ENCODE measurements at places on chromosomes 11 and 22.

GRCh38 chr22:36367479-36367878, 20.3 kb downstream of the MYH9 start:
- no peak for DNase-seq

- DNase-seq = no peak
Measured at GRCh38 chr11:60498853-60499252, 6.3 kb downstream of the MS4A12 start.

DNA sequence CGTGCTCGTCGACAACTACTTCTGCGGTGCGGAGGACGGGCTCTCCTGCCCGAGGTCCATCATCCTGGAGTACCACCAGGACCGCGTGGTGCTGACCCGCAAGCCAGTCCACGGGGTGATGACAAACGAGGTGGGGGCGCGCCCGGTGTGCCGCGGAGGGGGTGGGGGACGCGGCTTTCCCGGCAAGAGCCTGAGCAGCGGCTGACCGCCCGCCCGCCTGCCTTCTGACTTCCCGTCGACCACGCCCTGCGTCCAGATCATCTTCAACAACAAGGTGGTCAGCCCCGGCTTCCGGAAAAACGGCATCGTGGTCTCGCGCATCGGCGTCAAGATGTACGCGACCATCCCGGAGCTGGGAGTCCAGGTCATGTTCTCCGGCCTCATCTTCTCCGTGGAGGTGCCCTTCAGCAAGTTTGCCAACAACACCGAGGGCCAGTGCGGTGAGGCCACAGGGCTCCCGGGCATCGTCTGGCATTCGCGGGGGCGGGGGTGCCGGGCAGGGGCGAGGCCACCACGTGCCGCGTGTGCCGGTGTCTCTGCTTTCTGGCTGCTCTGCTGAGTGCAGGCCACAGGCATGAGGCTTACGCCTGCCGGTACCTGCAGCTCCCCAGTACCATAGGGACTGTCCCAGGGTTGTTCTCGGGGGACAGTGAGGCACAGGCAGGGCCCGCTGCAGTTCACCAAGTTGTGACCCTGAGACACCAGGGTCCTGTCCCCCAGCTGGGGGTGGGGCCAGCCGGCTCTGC, 28.5 kb upstream of the MUC5B start:
- no peak for DNase-seq

DNA sequence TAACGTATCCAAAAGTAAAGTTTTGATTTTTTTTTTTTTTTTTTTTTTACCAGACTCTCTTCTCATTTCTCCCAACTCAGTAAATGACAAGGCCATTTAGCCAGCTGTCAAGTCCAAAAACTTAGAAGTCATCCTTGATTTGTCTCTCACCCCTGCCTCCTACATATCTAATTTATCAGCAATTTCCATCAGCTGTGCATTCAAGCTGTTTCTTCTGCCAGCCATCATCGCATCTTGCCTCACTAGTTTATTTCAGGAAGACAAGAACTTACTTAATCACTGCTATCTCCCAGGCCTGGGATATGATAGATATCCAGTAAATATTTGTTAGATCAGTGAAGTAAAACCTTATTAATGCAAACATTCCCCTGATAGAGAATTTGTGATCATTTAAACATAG, 47.6 kb downstream of the SCGB1A1 start:
- no peak for DNase-seq

DNA sequence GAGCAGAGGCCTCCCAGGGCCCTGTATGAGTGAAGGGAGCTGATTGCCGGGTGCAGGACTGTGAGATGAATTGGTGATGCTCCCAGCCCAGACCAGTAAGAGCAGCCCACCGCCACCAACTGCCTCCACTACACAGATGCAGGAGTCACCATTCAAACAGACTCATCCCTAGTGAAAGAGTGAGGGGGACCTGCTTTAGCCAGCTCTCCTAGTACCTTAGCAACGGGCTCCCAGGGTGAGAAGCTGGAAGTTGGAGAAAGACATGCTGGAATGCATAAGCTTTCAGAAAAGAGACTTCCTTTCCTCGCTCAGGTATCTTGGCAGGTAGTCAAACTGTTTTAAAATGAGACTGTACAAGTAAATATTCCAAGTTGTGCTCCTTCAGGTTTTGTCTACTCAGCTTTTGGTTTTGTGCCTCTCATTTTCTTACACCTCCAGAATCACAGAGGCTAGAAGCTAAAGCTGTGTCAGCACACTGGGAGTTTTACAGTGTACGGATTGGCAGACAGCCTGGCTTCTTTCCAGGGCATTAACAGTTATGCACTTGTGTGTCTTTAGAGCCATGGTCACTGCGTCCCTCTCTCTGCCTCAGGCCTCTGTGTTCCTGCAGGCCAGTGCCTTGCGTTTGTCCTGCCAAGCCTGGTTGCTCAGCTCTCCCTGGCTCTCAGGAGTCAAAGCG, 146.2 kb downstream of the ATXN10 start:
- DNase-seq = no peak

DNA sequence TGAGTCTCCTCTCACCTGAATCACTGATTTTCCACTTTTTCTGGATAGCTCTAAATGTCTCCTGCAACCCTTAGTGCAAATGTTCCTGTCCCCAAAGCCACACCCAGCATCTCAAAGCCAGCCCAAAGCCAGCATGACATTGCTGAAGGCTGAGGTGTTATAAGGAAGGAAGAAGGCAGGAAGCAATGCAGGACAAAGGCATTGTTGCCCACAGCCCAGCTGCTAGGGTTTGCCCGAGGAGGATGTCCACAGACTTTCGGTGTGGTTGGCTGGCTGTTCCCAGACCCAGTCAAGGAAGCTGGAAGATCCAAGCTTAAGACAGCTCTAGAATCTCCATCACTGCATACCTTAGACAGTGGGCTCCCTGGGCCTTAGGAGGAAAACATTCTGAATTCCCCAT, 23.5 kb downstream of the CHST1 start:
- DNase-seq = no peak

DNA sequence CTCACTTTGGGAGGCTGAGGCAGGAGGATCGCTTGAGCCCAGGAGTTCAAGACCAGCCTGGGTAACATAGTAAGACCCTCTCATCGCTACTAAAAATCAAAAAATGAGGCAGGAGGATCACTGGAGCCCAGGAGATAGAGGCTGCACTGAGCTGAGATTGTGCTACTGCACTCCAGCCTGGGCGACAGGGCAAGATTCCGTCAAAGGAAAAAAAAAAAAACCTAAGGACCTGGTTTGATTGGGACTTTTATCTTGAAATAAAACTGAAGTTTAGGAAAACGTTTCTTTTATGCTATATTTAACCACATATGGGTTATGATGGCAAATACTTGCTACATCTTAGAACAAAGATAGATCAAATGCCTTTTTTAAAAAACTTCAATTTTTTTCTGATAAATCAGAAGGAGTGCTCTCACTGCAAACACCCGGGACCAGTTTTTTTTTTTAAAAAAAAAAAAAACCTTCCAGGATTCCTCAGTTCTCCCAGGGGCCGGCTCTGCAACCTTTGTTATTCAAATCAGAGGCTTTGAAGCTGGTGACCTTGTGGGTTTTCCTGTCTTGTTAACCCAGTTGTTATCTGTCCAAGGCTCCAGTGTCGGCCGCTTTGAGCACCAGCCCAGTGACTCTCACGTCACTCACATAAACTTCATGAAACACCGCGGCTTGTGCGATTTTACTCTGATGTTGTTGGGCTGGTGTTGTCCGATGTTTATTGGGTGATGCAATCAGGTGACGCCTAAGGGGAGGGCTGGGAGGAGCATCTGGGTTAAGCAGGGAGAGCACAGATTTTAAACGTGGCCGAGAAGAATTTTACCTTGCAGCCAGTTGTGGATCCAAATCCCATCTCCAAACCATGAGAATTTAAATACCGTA, 24.7 kb upstream of the SLC22A12 start:
- peak; percentile 68 for DNase-seq
